ENCODE measurements at places on chromosomes 16 and 17.

GRCh38 chr17:45319239-45319703 is 2.5 kb upstream of the MAP3K14 start:
- no peak for DNase-seq

DNA sequence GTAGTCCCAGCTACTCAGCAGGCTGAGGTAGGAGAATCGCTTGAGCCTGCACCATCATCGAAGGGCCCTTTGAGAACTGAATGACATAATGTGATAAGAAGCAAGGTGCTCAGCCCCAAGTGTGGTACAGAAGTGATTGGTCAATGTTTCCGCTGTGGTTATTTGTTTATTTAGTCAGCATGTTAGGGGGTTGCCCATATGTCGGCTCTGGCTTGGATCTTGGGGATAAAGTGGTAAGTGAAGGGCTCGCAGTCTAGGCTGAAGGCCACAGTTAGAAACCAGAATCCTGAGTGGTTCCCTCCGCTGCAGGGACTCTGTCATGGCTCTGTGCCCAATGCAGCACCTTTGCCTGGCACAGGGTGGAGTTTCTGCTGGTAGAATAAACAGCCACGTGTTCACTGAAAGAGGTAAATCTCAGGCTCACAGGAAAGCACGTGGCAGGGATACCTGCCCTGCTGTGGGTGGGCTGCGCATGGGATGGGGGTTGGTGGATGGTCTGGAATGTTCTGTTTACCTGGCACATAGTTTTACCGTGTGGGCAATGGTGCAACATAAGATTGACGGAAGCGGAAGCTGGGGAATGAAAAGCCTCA is 35.4 kb downstream of the SYT17 start:
- DNase-seq = no peak

DNA sequence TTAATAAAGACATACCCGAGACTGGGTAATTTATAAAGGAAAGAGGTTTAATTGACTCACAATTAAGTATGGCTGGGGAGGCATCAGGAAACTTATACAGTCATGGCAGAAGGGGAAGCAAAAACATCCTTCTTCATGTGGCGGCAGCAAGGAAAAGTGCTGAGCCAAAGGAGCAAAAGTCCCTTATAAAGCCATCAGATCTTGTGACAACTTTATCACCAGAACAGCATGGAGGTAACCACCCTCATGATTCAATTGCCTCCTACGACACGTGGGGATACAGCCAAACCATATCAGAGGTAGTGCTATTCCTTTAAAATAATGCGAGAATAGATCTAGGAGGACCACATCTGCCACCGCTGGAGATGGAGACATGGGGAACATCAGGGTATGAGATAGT is 9.0 kb downstream of the C16orf54 start:
- DNase-seq = no peak

DNA sequence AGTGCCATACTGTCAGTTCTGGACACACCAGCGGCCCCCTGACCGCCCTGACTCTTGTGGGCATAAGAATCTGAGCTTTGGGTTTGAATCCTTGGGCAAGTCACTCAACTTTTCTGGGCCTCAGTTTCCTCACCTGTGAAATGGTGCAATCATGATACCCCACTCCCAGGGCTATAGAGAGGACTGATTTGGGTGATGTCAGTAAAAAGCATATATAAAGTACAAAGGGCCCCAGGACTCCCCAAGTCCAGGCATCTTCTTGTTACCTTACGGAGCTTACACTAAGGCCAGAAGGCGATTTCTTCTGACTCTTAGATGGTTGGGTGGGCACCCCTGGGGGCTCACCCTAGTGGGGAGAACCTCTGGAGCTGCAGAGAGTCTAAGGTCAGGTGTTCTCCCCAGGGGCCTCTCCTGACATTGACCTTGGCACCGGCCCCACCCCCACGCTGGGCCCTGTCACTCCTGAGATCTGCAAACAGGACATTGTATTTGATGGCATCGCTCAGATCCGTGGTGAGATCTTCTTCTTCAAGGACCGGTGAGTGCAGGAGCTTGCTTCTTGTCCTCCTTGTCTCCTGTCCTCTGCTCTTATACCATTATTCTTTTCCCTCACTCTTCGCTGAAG is 13.9 kb downstream of the MMP2 start:
- no peak for DNase-seq

- DNase-seq = no peak
Observed at GRCh38 chr17:17220529-17220928, 14.4 kb upstream of the PLD6 start.

DNA sequence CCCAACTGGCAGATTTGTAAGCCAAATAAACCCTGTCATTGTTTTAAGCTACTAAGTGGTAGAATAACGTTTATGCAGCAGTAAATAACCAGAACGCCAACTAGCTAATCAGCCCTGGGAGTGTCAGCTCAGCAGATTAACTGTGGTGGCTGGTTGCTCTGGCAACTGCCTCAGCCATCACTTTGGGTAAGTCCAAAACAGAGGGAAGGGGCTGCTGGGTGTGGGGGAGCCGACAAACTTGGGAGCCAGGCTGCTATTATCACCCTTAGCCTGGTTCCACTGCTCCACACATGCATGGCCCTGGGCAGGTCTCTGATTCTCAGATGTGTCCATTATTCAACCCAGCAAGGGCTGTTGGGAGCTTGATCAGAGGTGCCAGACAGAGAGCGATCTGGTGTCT is 22.2 kb upstream of the RHOT1 start:
- no peak for DNase-seq

DNA sequence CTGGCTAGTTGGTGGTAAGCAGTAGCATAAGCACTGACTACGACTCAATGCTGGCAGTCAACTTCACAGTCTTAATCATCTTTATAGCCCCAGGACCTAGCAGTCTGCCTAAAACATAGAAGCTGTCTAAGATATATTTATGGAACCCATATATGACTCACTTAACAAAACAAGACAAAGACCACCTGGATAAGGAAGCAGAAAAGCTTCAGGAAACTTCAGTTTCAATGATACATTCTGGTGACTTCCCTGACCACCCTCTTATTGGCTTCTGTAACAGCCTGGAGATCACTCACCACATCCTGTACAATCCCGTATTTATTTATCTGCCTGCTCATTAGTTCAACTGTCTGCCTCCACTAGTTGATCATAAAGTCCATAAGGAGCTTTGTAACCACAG is 95.5 kb downstream of the PMP22 start:
- no peak for DNase-seq

DNA sequence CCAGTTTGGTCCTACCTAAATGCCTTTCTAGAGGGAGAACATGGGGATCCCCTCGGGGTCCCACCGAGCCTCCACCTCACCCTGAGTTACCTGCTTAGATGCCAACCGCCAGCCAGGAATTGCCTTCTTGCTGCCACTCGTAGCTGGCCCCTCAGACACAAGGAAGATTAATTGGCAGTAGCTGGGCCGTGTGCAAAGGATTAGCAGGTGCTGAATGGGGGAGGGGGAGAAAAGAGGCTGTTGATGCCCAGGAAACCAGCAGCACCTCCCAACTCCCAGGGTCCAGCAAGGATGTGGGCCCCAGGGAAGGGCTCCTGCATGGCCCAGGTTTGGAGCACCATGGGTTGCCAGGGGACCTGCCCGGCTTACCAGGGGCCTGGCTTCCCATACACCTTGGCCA is at the start of gene CNGB1:
Gene CNGB1, minus strand, starts transcription at position 159 of the 400 bp plus-strand sequence. CDS start 3,842 bp downstream, outside the sequence.
- DNase-seq = no peak
